Caco-2 (cell line): ENCODE measurements at places on chromosomes 4 and X.

GRCh38 chr4:48138936-48139335 is 4.9 kb upstream of the TXK start:
- DNase-seq = no peak

DNA sequence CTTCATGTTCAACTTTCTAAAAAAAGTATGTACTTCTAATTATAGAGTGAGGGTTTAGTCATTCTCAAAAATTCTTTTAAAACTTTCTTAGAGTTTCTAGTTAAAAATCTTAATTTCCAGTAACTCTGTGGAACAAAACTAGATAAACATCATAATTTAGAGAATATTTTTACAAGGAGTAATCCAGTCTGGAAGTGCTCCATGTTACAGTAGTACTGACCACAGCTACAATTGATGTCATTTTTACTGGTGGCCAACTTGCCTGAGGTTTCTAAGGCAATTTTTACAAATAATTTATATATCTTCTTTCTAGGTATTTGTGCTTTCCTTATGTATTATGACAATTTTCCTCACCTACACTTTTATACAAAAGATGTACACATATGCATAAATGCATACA is 490.4 kb downstream of the CENPC start:
- DNase-seq = no peak

GRCh38 chr4:3046623-3047022 is 27.7 kb downstream of the HTT-AS start:
- DNase-seq = no peak

DNA sequence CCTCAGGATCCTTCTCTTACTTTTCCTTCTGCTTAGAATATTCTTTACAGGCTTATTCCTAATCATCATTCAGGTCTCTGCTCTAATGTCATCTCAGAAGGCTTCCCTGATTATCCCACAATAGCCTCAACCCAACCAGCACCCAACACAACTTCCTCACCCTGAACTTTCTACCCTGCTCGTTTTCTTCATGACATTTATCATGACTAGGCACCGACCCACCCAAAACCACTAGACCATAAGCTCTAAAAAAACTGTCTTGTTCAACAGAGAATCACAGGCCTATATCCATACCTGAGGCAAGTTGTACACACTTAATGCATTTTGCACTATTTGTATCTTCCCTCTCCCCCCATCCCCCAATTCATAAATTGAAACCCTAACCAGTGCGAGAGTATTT is 95.3 kb downstream of the SH3RF1 start:
- DNase-seq = no peak

GRCh38 chr4:162059656-162060055 is 104.1 kb downstream of the FSTL5 start:
- no peak for DNase-seq

DNA sequence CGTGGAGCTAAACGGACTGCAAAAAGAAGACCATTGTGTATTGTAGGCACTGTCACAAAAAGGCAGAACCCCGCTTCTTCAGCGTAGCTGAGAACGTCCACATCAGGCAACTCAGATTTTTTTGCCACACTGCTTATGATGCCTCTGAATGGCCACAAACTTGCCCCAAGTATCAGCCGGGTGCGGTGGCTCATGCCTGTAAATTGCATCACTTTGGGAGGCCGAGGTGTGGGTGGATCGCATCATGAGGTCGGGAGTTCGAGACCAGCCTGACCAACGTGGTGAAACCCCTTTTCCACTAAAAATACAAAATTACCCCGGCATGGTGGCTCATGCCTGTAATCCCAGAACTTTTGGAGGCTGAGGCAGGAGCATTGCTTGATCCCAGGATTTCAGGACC is 14.9 kb upstream of the IL3RA start:
- DNase-seq = no peak

DNA sequence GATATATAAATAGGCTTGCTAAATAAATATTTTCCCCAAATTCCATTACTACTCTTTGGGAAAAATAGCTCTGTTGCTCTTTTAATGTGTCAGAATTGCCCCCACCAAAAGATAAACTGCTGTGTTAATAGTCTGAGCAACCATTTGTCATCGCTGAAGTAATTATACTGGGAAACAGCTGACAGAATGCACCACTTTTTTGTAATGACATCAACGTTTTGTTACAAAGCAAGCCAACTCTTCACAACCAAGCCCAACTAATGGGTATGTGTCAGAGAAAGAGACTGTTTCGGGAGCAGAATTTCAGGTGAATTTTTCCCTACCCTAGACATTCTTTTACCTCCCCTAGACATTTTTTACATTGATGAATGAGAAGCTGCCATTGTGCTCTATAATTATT is 405.0 kb upstream of the MAGEB18 start:
- DNase-seq = no peak

DNA sequence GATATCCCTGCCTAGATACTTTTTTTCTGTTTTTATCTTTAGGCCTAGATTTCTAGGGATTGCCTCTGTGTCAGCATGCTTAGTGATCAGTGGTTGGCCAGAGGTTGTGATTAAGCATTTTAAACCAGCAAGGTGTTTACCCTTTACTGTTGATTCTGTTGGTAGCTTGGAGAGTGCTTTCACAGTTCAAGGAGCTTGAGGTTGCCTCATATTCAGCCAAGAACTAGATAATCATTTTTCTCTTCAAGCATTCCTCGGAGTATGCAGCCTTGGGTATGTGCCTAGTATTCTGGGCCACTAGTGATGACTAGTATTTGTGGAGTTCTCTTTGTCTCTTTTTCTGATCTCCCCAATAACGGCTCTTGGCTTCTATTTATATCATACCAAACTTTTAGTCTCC is 20.4 kb downstream of the APOOL start:
- DNase-seq = no peak

- no peak for DNase-seq
These were observed 93.8 kb downstream of the ARHGAP10 start for GRCh38 chr4:147825451-147826287.

DNA sequence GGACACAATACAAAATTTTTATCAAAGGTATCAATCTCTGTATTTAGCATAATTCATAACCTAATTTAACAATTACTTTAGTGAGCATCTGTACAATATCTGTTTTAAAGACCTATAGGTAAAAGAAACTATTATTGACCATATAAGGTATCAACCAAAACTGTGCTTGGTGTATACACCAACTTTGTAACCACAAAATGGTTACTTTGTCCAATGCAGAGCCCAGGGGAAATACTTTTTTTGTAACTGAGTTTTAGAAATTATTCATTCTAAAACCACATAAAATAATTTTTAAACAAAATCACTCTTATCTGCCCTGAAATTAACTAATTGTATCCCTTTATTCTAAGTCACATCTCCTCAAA is 5.0 kb downstream of the CXXC4 start:
- DNase-seq = no peak

- DNase-seq = peak; percentile 48
These were observed at the start of gene CDS1 for GRCh38 chr4:84582988-84583875. CDS1 (plus strand) TSS chr4:84583127; CDS start chr4:84583402, 275 bp downstream.

DNA sequence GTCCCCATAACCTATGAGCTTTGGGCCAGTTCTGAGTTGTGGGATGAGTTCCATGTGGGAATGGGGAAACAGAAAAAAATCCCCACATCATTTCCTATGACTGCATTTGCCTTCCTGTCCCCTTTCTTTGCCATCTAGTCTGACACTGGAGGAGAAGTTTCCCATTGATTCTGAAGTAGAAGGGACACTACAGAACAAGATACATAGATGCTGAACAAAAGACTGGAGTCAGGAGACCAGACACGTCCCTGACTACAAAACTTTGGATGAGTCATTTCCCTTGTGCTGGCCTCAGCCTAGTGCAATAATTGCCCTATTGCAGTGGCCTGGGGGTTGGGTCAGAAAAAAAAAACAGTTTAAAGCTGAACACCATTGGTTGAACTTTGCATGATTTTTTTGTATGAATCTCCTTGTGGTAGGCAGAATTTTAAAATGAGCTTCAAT is 22.1 kb downstream of the BEX3 start:
- DNase-seq = no peak

GRCh38 chrX:64150775-64151174 is 54.7 kb downstream of the AMER1 start:
- DNase-seq = no peak

DNA sequence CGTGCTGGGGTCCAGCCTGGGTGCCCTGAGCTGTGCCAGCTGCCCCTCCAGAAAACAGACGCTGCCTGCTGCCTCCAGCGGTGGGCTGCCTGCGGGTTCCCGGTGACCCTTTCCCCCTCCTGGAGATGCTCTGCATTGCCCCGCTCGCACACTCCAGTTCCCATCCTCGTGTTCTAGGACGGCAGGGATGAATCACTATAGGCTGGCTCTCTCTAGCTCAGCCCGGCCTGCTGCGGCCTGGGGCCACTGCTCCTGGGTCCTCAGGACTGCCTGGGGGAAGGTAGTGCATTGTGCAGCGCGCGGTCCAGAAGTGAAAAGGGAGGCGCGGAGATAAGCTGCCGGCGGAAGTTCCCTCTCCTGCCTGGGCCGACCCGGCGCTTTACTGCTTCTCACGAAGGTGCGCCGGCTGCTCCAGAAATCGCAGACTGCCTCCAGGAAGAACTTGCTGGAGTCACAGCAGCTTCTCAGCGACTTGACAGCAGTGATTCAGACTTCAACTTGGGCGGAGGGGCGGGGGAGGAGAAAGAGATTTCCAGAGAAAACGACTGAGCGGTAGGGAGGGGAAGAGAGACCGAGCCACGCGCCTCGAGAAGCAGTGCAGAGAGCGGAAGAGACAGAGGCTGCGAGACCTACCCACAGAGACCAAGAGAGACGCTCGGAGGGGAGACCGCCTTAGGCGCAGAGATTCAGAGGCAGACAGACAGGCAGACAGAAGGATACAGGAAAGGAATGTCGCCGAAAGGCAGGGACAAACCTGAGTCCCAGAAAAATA is 6.7 kb upstream of the MSX1 start:
- no peak for DNase-seq
